ENCODE measurements at places on chromosomes 6 and 20.

DNA sequence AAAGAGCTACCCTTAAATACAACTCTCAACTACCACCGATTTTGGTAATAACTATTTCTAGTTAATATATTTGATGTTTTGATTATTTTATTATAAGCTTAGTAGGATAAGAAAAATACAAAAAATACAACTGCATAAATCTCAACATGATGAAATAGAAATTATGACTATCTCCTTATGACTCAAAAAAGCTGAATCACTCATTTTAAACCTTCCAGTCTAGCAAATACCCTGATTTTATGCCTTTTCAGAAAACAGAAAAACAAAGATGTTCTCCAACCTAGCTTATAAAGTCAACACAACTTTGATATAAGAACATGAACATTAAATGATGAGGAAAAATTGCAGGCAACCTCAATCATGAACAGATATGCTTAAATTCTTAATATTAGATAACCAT, 40.2 kb upstream of the DSE start:
- DNase-seq: no peak

DNA sequence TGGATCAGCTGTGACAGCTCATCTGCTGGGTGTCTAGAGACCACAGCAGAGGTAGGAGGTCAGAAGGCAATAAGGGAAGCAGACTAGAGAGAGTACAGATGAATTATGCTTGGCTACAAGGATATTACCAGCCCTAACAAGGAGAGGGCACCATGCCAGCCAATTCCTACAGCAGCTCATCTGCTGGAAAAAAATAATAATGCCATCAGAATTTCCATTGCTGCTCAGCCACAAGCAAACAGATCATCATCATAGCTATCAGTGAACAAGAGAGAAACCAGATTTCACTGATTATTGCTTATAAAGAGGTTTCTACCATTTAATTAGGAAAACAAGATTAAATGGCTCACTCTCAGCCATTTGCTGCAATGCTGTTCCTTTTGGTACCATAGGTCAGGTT, 66.5 kb downstream of the PSMG4 start:
- DNase-seq: no peak

- DNase-seq: no peak
Observed at GRCh38 chr6:43977404-43978111, 149.7 kb downstream of the MRPL14 start.

DNA sequence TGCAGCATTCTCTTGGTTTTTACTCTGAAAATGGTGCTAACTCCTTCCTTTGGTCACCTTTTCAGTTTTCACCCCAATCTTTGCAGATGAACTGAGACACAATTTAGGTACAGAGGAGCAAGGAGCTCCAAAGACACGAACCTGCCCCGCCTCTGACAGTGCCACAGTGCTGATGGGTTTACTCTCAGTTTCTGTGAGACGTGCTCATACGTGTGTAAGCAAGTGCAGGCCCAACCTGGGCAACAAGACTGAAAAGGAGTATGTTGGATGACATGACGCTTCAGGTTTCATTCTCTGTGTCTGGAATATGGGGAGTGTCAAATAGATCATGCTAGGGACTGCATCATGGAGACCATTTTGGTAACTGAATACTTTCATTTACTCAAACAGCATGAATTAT, 334.3 kb upstream of the QKI start:
- no peak for DNase-seq

DNA sequence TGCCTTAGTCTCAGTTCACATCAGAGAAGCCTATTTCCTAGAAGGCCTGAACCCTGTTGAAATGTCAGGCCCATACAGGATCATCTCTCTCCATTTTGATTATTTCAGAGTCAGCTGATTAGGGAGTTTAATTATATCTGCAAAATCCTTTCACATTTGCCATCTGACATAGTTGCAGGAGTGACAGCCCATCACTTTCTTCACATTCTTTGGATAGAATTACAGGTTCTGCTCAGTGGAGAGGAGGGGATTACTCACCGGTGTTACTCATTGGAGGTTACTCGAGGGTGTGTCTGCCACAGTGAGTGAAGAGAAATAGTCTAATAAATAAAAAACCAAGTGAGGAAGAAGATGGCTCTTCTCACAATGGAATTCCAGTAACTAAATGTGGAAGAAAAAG, 216.8 kb downstream of the TMEM242 start:
- no peak for DNase-seq

DNA sequence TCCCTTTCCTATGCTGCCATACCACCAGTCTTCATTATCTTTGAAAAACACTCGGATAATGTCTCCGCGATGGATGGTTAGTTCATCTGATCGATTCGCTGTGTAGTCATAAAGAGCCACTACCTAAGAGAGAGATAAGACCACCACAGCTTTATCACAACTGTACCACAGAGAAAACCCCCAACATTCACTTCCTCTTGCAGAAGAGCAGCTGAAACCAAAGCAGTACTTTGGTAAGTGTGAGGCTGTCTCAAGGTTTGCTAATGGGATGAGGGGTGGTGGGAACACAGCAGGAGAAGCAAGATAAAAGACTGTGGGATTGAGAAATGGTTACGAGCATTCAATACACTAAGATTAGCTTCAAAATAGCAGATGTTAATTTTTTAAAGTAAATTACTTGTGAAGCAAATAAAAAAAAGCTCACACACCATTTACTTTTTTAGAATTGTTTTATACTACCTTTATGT, 142.1 kb downstream of the MYB start:
- DNase-seq: no peak

DNA sequence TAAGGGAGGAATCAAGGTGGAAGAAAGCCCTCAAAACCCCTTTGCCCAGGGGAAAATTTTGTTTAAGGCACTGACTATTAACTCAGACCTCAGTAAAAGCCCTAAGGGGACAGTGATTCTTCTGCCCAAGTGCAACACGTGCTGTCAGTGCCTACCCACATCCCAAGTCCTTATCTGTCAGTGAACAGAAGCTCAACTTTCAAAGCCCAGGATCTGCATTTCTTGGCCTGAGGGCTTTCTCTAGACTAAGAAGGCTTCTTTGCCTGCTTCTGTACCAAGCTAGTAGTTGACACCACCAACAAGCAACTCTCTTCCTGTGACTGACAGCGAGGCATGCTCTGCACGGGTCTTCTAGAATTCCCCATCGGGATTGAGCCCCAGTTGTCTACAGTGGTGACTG, 416.0 kb upstream of the SPTLC3 start:
- no peak for DNase-seq

DNA sequence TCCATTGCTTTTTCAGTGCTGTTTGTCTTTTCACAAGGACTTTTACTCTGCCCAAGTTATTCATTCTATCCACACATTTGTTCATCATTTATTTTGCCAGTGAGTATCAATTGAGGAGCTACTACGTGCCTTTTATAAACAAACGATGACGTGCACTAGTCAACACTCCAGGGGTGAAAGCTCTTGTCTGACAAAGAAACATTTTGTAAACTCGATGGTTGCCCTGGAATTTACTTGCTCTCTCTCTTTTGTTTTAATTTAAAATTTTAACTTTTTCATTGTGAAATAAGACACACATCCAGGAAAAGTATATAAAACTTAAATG, 8.3 kb upstream of the MRPS18A start:
- DNase-seq: no peak

DNA sequence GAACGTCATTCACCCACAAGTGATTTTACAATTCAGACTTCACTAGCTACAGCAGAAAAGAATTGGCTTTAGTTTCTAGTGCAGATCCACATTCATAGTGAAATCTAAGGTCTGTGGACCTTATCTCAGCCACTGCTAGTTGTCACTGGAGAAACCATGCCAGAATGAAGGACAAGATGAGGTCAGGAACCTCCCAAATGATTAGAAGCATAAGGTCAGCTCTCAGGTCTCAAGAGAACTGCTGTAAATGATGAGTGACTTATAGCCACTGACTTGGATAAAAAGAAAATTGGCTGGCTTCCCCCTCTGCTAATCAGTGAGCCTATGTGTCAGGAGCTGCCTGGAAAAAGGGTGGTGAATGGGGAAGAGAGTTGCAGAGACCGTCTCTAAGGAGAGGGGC, 265.3 kb upstream of the BMP2 start:
- no peak for DNase-seq

DNA sequence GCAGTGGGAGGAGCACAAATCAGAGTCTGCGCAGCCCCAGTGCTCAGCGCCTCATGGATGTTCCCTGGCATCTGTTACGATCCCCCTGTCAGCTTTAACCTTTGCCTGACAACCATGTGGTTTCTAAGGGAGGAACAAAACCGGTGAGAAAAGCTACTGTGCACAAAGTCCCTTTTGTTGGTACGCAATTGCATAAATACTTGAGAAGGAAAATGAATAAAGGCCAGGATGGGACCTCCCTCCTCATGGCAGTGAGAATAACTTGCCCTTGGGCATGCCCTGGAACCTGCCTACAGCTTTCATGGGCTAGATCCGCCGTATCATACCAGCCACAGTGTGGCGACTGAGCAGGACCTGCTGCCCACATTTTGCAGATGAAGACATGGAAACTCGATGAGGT, 81.0 kb downstream of the RIN2 start:
- DNase-seq: no peak

DNA sequence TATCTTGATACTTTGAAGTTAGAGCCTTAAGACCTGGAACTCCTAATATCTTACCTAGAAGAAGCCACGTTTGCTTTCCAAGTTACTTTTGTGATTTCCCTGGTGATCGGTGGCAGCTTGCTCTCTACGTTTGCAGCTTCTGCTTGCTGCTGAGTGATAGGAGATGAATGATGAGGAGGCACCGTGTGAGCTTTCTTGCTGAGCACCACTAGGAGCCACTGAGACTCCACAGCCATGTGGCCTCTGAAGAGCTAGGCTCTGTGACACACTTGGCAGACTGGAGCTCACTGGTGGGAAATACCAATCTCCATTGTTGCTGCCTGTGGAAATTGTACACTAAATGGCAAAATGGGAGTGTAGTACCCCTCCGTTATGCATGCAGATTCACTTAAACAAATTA, 161.8 kb downstream of the IBTK start:
- DNase-seq: no peak

DNA sequence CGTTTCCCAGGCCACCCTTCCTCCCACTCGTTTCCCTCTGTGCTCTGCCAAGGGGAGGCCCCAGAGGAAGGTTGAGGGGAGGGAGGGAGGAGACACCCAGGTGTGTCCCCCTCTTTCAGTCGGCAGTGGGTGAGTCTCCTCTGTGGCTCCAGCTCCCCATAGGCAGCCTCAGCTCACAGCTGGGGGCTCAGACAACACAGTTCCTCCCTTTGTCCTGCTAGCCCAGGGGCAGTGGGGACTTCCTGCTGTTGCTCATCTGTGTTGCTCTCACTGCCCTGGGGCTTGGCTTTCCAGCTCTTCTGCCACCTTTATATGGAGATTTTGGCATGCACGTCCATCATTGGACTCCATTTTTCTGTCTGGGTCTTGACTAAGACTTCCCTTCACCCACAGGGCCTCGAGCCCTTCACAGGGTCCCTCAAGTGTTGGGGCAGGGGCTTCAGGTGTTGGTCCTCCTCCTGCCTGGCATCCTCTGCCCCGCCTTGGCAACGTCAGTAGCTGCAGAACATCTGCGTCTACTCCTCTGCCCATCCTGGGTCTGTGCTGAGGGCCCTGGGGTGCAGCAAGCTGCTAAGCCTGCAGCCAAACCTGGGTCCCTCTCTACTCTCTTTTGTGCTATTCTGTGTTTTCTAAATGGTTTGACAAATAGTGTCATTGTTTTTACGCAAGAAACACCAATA, 190.6 kb upstream of the PMEPA1 start:
- no peak for DNase-seq

DNA sequence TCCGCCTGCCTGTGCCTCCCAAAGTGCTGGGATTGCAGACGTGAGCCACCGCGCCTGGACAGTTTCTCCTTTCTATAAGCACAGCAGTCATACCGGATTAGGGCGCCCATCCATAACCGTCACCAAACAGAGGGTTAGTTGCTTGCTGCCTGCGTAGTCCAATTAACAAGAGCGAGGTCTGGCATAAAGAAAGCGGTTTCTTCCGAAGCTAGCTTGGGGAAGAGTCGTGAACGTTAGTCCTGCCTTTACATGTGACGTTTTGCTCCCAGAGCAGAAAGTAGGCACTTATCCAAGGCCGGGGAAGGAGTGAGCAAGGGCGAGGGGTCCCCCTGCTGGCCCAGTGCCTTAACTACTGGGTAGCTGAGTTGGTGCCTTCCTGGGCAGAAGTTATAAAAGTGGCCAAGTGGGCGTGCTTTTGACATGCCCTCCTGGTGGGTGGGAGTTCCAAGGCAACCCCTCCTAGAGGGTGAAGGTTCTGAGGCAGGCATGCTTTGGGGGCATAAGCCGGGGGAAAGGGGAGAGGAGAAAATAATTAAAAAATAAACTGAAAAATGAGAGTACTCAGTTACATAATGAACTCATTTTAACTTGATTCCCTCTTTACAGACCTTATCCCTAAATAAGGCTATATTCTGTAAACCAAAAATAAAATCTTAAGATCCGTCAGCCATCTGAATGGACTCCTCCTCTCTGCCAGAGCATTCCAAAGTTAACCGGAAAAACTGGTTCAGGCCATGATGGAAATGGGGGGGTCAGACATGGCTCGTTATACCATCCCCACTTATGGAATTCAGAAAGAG, 88.0 kb downstream of the FAM217A start:
- peak; percentile 72 for DNase-seq

DNA sequence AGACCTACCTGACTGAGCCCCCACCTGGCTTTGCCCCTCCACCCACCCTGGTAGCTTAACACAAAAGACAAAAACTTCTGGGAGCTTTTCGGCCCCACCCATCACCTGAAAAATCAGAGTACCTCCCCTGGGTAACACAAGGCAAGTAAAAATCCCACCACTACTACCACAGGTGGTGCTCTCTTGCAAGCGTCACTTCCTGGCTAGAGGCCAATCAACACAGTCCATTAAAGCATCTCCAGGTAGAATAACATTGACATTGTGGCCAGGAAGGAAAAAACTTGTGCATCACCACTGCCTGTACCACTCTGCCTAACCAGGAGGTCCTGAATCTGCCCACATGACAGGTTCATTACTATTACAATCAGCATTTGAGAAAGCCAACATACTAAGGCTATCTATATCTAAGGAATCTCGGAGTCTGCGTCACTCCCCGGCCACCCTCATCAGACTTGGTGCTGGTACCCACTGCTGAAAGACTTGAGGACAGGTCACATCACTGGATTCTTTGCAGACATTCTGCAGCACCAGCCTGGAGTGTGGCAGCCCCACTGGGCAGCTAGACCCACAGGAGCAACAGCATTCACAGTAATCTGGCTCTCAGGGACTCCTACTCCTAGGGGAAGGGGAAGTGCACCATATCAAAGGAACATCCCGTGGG, 125.9 kb downstream of the CDK19 start:
- no peak for DNase-seq

DNA sequence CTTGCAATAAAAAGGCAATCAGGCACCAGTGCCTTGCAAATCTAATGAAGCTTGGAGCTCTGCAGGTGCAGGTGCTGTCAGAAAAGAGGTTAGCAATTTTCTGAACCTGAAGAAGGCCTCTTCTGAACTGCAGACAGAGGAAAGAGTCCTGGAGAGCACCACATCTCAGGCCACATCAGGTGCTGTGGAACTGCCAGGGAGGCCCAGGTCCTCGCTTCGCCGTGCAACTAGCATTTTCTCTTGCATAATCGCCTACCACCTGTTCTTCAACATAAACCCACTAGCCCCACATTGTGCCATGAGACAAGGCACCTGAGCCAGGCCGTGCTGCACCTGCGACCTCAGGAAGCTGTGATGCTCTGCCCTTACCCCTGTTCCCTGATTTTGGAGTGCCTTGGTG, 187.6 kb downstream of the DTNBP1 start:
- no peak for DNase-seq
